HT-29 (cell line): ENCODE measurements at places on chromosomes 13 and 19. TPM values are rescaled to one million over a fixed set of nuclear protein-coding genes. Genes with fewer than 3 reads are reported as not detected.

DNA sequence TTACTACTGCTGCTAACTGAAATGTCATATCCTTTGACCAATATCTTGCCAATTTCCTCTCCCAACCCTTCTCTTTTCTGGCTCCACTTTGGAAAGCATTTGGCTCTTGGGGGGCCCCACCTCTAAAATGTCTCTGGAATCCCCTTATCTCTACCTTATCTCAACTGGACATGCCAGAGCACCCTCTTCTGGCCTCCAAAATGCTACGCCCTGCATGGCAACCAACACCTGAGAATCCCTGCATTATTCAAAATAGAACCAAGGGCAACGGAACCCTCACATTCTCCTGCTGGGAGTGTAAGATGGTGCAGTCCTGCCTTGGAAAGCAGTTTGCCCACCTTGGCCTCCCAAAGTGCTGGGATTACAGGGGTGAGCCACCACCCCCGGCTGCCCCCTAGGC, 35.3 kb downstream of the CERS4 start:
- no peak for DNase-seq

DNA sequence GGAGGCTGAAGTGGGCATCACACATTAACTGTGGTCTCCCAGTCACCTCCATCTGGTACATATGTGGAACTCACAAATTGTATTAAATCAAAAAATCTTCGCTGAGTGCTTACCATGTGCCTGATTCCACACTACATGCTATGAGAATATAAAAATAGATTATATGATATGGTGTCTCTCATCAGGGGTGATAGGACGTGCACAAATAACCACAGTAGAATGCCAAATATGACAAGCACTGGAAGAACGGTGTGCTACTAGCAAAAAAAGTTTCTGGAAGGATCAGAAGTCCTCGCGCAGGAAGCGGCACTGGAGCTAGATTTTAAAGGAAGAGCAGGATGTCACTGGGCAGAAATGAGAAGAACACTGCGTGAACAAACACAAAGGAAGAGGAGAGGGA, 62.3 kb downstream of the TBC1D4 start:
- DNase-seq, result no peak

- DNase-seq, result no peak
These were observed 40.2 kb downstream of the SLAIN1 start for GRCh38 chr13:77737583-77738200.

GRCh38 chr13:38602266-38602665, 84.6 kb upstream of the FREM2 start:
- no peak for DNase-seq

- DNase-seq, result no peak
These were observed 844 bp upstream of the ASPDH start for GRCh38 chr19:50514346-50515167.

DNA sequence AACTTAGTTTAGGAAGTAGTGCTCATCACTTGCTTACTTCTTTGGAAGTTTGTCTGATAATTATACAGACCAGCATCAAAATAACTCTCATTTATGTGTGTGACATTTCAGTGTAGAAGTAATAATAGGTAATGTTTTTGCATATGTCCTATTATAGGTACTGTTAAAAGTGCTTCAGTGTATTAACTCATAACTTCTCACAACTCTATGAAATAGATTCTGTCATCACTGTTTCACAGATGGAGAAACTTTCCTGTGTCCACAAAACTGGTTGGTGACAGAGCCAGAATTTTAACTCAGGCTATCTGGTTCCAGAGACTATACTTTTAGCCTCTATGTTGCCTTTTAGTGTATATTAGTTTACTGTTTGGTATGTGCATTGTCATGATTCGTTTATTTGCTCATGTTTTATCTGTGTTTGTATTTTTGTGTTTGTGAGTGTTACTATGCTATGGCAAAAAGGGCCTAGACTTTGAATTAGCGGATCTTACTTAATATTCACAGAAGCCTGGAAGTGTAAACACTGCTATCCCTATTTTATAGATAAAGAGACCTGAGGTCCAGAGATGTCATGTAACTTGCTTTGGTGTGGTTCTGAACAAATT, 12.7 kb downstream of the LPAR6 start:
- no peak for DNase-seq

GAMT gene
- 0.26 and 0.97 TPM in 2 replicates for total RNA-seq

GRCh38 chr13:32426191-32426989, 1.5 kb downstream of the N4BP2L1 start:
- DNase-seq, result peak; percentile 49

GRCh38 chr13:21526707-21527540, 67.8 kb upstream of the ZDHHC20 start:
- DNase-seq, result no peak

CYP2F1 gene
- not detected in 2 replicates for total RNA-seq

ZNF420 gene
- 0.18 TPM in 1 of 2 replicates, not detected in the other for total RNA-seq

GRCh38 chr19:13808856-13809255, 13.6 kb downstream of the ZSWIM4 start:
- DNase-seq, result no peak

DNA sequence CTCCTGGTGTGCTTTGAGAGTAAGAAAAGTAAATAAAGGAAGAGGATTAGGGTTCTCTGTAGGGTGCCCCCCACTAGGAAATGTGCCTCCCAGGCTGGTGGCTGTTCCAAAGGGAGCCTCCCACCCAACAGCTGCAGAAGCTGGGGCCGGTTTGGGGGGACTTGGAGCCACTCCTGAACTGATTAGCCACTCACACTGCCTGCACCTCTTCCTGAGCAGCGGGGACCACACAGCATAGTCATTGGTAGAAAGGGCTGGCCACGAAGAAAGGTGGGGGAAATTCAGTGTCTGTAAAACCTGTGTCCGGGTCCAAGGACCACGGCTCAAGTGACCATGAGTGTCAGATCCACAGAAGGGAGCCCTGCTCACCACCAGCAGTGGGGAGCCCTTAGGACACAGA, 55.6 kb downstream of the SPACA7 start:
- DNase-seq, result no peak

- DNase-seq, result no peak
These were observed 74.1 kb upstream of the MCF2L start for GRCh38 chr13:112894673-112895481.

DNA sequence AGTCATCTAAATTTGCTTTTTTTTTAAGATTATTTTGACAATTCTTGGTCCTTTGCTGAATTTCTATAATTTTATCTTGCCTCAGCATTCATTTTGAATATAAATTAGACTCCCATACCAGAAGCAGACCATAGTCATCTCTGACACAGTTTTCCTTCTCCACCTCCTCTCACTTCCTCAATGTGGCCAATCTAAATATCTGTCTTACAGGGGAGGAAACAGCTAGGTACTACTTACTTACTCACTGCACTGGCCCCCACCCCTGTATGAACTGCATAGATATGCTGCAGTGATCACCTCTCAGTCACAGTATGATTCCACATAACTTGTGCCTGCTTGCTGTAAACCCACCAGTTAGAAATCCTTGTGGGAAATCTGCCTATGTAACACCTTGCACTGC, 665.6 kb downstream of the FGF9 start:
- no peak for DNase-seq

DNA sequence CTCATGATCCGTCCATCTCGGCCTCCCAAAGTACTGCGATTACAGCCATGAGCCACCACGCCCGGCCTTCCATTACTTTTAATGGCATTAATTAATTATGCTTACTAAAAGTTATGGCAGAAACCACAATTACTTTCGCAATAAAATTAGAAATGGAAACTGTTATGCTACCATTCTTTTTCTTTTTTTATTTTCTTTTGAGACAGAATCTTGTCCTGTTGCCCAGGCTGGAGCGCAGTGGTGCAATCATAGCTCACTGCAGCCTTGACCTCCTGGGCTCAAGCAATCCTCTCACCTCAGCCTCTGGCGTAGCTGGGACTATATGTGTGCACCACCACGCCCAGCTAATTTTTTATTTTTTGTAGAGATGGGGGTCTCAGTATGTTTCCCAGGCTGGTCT, 4.6 kb upstream of the BST2 start:
- DNase-seq, result no peak

DNA sequence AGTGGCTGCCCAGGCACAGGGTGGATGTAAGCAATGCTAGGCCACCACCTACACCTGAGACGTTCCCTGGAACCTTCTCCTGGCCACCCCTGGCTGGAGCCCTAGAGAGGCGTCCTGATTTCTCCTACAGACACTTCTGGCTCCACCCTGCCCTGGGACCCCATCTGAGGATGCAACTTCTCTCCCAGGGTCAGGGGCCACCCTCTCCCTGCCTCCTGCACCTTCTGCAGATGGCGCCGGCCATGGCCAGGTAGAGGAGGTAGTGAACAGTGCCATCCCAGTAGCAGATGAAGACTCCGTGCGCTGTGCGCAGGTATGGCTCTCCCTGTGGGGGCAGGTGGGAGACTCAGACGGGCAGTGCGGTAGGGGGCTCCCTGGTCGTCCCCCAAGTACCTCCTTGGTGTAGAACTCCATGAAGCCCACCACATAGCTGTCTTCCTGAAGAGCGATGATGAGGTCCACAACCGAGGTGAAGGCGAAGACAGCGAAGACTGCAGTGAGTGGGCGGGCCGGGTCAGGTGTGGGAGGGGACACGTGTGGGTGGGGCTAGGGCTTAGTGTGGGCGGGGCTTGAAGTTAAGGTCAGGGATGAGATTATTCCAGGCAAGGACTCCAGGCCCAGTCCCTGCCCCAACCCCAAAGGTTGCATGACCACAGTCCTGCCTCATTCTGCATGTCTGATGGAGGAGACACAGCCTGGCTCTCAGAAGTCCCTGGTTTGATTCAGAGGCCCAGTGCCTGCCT, 3.0 kb downstream of the TM6SF2 start:
- DNase-seq, result no peak

DNA sequence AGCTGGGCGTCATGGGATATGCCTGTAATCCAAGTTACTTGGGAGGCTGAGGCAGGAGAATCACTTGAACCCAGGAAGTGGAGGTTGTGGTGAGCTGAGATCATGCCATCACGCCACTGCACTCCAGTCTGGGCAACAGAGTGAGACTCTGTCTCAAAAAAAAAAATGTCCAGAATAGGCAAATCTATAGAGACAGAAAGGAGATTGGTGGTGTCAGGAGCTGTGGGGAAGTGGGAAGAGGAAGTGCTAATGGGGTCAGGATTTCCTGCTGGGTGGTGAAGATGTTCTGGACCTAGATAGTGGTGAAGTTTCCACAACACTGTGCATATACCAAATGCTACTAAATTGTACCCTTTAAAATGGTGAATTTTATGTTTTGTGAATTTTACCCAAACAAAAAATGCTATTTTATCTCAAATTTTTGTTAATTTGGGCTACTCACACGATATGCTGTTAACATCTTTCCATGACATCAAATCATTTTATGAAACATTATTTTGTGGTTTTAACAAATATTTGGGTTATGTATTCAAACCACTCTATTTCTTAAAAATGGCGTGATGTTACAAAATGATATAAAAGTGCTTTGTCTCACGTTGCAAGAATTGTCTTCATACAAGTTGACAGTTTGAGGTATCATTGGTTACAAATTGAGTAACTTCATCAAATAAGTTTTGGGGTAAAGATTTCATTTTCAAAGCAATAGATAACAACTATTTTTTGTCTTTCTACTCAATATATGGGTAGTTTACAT, 7.4 kb upstream of the CYP4F3 start:
- no peak for DNase-seq

GSX1 gene
- not detected in 2 replicates for total RNA-seq

EEF1AKMT1 gene
- 8.8 and 9.1 TPM in 2 replicates for total RNA-seq

- DNase-seq, result peak; percentile 77
These were observed at the start of gene NEK5 for GRCh38 chr13:52128714-52129700. TSS of gene NEK5 (minus strand) at chr13:52129073. CDS start at chr13:52127482, 1,591 bp downstream.

DNA sequence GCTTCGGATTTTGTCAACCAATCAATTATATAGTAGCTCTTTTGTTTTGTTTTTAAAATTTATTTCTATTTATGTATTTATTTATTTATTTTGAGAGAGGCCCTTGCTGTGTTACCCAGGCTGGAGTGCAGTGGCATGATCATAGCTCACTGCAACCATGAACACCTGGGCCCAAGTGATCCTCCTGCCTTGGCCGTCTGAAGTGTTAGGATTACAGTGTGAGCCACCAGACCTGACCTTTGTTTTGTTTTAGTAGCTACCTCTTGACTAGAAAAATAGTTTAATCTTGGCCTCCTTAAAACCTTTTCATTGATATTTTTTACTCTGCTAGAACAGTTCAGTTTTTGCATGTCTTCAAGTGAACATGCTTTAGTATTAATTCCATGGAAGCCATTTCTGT, 15.1 kb downstream of the GARRE1 start:
- DNase-seq, result no peak

KLK6 gene
- 352 and 367 TPM in 2 replicates for total RNA-seq

GRCh38 chr19:49552749-49553148, 24.9 kb downstream of the RCN3 start:
- no peak for DNase-seq

DNA sequence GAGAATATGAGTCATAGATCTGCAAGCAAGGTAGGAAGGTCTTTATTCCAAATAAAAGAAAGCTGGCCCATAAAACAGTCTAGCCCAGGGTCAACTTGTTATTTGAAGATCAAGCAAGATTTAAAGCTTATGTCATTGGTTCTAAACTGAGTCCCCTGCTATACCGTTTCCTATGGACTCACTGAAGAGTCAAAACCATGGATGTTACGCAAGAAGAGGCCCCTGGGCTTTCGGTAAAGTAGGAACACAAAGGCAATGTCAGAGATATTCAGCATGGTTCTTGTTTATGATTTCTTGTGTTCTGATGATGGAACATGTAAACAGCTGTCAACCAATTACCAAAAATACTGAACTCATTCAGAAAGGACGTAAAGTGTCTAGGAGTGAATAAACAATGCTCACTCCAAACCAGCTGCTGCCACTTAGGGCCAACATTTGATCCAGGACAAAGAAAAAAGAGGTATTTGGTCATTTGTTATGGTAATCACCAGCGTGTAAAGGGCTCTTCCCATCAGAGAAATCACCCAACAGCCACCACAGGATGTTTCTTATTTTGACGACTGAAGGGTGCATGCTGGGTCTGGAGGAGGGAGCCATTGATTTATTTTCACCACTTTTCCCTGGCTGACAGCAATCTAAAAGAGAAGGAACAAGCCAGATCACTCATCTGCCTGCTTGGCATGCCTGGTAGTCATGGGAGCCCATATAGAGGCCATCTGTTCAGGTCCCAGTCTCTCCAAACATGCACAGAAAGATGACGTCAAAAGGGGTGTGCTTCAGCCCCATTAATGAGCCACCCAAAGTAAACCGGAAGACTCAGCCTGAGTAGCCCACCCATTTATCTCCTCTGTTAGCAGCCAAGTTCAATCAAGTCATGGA, 68.3 kb downstream of the FGF14 start:
- DNase-seq, result no peak

EBI3 gene
- total RNA-seq, result not detected in 2 replicates

DNA sequence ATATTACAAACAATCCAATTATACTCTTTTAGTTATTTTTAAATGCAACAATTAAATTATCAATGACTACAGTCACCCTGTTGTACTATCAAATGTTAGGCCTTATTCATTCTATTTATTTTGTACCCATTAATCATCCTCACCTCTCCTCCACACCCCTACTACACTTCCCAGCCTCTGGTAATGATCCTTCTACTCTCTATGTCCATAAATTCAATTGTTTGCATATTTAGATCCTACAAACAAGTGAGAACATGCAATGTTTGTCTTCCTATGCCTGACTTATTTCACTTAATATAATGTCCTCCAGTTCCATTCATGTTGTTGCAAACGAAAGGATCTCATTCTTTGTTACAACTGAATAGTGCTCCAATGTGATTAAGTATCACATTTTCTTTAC, 1414.6 kb downstream of the SLITRK1 start:
- DNase-seq, result no peak

ZNF90 gene
- total RNA-seq, result not detected in 2 replicates

GRCh38 chr13:32476021-32476731, 48.2 kb upstream of the N4BP2L1 start:
- DNase-seq, result peak; percentile 48

GRCh38 chr13:90732049-90732448, 615.4 kb upstream of the MIR17HG start:
- DNase-seq, result peak; percentile 27

ATP8B3 gene
- 0.65 and 2.0 TPM in 2 replicates for total RNA-seq

GRCh38 chr13:97889803-97890202, 63.7 kb upstream of the IPO5 start:
- DNase-seq, result no peak

TTYH1 gene
- not detected in 2 replicates for total RNA-seq
